ENCODE measurements at places on chromosomes 2 and 18. TPM values are rescaled to one million over a fixed set of nuclear protein-coding genes. Genes with fewer than 3 reads are reported as not detected.

DNA sequence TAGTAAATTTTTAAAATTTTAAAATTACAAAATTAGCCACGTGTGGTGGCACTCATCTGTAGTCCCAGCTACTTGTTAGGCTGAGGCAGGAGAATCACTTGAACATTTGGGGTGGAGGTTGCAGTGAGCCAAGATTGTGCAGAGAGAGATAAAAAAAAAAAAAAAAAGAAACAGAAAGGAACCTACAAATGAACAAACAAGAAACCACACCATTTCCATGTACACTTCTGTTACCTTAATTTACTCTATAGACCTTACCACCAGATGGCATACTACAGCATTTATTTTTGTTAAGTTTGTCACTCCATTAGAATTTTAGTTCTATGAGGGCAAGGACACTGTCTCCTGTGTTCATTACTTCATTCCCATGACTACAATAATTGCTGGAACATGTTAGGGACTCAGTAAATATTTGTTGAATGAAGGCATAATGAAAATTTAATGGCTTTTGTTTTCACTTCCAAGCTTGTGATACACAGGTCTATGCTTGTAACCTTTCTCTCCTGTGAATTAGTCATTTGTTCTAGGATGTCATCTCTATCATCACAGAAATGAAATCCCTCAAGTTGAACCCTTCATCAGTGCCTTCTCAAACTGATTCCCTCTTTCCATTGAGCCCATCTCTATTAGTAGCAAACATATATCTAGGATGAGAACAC lies 76.0 kb downstream of the ARHGAP15 start:
- no peak for DNase-seq

DNA sequence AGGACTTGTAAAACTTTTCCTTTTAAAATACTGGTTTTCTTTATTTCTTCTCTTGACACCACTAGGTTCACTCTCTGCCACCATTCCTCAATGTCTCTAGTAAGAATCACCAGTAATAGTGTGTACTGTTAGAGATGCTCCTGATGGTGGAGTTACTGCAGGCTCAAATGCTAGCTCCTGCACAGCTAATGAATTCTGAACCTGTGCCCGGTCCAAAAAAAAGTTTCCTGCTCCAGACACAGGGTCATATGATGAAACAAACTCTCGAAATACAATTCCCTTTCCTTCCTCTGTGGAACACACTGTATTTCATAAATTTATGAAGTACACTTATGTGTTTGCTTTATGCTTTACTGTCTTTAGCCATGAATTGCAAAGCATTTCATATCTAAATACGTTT lies 19.2 kb downstream of the PMS1 start:
- no peak for DNase-seq

DNA sequence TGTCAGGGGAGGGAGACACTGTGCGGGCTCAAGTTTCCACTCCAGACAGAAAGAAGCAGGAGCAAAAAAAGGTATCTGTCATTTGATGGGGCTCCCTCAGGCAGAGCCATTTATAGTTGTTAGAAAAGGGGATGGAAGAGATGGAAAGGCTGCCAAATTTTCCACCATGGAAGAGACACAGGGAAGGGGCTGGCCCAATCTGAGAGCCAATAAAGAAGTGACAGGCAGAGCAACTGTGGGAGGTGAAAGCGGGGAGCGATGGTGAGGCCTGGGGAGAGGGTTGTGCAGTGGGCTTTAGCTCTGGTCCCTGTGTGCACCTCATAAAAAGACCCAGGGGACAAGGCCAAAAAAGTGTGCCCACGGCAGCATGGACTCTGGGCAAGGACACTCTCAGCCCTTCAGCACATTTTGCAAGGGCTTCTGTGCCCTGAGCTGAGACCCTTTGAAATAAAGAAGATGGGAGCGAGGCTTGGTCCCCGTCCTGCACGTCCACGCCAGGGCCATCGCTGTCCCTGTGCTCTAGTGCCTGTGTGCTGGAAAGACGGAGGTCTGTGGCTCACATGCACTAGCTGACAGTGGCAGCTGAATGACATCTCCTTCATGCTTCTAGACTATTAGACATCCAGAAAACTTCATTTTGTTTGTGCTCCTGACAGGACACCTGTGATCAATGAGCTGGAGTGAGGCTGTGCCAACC lies 456.7 kb upstream of the HS6ST1 start:
- DNase-seq, result no peak

GRCh38 chr2:101478181-101479001 lies 3.5 kb upstream of the RFX8 start:
- DNase-seq, result no peak

GRCh38 chr2:227576110-227576509 lies 22.6 kb upstream of the SCYGR2 start:
- DNase-seq, result no peak

GRCh38 chr2:140526575-140526974 lies 1604.2 kb downstream of the LRP1B start:
- no peak for DNase-seq

DNA sequence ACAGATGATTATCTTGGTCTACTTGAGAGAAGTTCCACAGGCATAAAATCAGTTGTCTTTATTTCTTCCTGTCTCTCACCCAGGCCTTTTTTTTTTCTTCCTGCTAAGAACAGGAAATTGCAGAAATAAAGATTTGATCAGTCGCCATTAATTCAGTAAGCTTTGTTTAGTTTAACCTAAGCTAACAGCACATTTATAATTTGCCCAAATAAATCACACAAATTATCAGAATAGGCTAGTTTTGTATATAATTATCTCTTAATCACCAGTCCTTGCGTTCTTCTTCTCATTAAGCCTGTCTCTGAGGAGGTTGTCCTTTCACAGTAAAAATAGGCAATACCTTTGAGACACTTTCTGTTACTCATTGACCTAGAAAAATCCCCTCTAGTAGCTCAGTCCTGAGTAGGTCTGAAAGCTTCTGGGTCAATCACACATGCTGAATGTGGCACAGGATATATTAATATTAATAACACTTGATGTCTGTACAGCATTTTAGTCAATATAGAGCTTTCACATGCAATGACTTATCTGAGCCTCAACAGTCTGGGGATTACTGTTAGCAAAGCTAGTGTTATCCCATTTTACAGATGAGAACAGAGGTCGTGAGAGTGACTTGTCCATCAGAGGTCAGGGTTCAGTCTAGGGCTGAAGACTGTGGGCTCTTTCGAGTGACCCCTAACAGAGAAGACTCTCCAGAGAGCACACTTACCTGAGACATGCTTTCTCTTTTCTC lies 11.2 kb upstream of the STK17B start:
- no peak for DNase-seq

DNA sequence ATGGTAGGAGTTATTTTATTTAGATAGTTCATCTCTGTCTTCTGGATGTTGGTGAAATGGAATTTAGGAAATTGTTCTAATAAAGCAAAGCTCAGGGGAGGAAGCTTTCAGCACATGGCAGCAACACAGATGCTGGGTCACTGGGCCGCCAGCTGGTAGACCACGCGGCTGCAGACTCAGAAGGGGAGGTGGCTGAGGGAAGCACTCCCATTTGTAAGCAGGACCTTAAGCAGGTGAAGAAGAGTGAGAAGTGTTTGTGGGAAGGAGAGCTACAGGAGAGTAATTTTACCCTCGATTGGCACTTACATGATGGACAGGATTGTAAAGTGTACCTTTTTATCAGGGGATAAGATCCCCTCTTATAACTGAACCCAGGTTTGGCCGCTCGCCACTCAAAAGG lies 24.4 kb downstream of the NMS start:
- DNase-seq, result no peak

GRCh38 chr2:75410702-75411101 lies 150.0 kb downstream of the EVA1A start:
- no peak for DNase-seq

RAD51AP2 gene
- 0.16 TPM for total RNA-seq

PARD6G gene
- 1.7 TPM for total RNA-seq

AFTPH gene
- 12.3 TPM for total RNA-seq

SLC5A7 gene
- total RNA-seq, result 0.19 TPM

Data from Right ventricle myocardium superior (tissue), 1 donor.